ENCODE measurements at places on chromosomes 3 and 15. TPM values are rescaled to one million over a fixed set of nuclear protein-coding genes. Genes with fewer than 3 reads are reported as not detected.

CKMT1B gene
- total RNA-seq, result 43.7 TPM

CLASP2 gene
- total RNA-seq, result 43.4 TPM

SLC28A2 gene
- total RNA-seq, result not detected

IQCH gene
- total RNA-seq, result 2.9 TPM

C2CD4A gene
- total RNA-seq, result 1.3 TPM

STT3B gene
- 205 TPM for total RNA-seq

CHRFAM7A gene
- 0.51 TPM for total RNA-seq

ZBTB38 gene
- total RNA-seq, result 59.0 TPM

AP2M1 gene
- total RNA-seq, result 262 TPM

SPATA12 gene
- total RNA-seq, result not detected

ATP13A4 gene
- total RNA-seq, result 4.2 TPM

ISLR2 gene
- total RNA-seq, result not detected

SHF gene
- 0.77 TPM for total RNA-seq

Measured in bronchial epithelial cell (primary cell).